Cerebellum (tissue), 4 donors: ENCODE measurements at places on chromosomes 4 and X.

DNA sequence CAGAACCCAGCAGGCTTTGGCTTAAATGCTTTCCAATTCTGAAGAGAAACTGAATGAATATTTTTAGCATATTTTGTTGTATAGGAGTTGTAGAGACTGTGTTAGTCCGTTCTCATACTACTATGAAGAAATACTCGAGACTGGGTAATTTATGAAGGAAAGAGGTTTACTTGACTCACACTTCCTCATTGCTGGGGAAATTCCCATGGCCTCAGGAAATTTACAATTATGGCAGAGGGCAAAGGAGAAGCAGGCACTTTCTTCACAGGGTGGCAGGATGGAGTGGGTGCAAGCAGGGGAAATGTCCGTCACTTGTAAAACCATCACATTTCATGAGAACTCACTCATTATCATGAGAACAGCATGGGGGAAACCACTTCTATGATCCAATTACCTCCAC, 291.7 kb downstream of the PACRGL start:
- DNase-seq: no peak

DNA sequence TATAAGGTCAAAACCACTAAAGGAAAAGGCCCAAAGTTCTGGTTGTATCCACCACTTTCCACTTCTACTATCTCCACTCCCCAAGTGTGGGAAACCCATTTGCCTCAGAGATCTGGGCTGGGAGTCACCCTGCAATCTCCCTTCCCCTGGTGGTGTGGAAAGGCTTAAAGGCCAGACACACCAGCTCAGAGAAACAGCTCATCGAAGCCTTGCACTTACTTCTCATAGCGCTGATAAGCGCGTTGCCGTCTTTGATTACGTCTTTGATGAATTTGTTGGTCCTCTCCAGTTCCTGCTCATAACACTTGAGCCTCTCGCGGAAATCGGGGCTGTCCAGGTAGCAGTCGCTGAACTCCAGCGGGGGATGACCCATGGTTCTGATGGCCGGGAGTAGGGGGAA, 647 bp downstream of the OPHN1 start:
- no peak for DNase-seq

DNA sequence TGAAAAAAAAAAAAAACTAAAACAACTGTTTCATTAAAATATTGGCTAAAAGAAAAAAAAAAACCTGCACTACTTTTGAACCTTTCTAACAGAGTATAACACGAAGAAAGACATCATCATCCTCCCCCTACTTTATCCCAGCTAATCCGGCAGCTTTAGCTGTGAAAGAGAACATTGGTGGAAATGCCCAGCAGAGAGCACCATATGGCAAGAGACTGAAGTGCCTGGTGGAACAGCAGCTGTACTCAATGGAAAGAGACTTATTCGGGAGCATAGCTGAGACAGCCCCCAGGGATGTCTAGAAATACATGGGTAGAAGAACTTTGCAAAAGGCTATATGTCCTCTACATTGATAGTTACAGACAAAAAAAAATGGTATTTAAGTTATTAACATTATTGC, 30.3 kb downstream of the STPG2 start:
- DNase-seq: peak; percentile 24

DNA sequence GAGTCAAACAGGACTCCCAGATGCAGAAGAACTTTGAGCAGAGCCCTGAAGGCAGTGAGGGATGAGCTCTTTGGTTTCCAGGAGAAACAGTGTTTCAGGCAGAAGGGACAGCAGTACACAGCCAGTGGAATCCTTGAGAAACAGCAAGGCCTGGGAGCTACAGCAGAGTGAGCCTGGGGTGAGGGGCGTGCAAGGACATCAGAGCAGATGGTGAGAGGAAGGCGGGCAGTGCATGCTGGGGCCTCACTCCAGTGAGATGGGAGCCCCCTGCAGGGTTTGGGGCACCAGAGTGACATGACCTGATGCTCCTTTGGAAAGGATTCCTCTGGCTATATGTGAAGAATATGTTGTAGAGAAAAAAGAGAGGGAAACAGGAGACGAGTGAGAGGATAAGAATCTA, 98.1 kb upstream of the EGFL6 start:
- peak; percentile 8 for DNase-seq

DNA sequence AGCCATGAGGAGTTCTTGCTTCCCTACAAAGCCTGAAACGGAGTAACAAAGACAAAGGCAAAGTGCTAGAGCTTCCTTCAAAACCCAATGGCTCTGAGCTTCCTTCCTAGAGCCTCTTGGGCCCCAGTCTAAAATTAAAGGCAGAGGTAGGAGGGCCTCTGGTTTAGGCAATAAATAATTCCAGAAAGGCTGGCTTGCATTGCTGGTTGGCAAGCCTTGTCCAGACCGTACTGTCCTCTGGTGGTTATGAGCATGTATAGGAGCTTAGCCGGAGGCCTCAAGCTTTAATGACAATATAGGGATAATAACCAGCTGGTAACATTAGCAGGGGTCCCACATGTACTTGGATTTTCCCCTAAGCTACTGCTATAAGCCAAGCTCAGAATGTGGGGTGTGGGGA, 237.3 kb downstream of the AR start:
- DNase-seq: no peak

DNA sequence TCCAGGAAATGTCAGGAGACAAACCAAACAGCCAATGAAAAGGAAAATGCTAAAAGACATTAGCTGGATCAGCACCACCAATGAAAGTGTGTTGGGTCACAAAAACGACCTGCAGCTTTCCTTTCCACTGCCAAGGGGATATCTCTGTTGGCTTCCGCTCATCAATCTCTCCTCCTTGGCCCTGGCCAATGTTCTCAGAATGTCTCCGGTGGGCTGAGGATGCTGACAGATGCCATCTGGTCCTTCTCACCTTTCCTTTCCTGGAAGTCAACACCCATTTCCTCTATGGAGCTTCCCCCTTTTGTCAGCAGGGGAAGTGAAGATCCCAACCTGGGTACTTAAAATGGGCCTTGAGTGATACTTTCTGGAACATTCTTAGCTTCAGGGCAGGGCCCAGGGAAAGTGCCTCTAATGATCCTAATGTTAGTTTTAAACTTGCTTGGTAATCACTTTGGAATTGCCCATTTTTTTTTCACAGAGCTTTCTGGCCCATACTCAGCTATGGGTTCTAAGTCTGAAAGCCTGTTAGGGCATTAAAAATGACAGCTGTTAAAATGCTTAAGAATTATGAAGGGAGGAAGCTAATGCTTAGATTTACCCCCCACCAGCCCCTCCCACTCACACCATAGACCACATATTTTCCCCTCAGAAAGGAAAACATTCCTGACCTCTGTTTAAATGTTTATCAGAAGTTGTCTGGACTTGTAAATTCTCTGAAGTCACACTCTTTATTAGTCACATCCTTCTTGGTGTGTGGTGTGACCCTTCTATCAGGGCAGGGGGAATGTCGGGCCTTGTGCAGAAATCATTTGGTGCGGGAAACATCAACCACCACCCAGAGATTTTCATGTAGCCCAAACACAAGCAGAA, 29.2 kb downstream of the IGFBP7 start:
- DNase-seq: no peak
